ENCODE measurements at places on chromosomes 4 and X.

GRCh38 chr4:104919406-104919805 lies 227.3 kb upstream of the TET2 start:
- no peak for DNase-seq

GRCh38 chrX:16983051-16983450 lies 36.6 kb downstream of the REPS2 start:
- no peak for DNase-seq

- no peak for DNase-seq
These were observed 13.4 kb downstream of the CFAP97 start for GRCh38 chr4:185190306-185190856.

DNA sequence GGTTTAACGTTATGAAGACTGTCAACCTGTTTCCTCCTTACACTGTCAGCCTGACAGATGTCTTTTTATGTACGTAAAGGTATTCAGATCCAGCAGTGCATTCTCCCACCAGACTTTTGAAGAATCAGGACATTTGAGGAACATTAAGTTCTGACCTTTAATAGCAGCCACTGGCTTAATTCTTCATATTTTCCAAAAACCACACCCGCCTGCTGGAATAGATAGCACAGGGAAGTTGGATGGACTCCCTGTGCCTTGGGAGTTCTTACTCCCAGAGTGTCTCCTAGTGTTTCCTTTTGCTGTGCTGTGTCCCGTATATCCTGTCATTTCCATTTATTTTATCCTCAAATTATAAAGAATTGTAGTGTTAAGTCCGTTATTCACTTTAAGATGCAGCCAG lies 94.5 kb downstream of the AFF1 start:
- DNase-seq = no peak

GRCh38 chr4:172674811-172675210 lies 493.8 kb upstream of the GALNT7 start:
- DNase-seq = no peak

GRCh38 chrX:1316527-1316926 lies 20.1 kb upstream of the IL3RA start:
- DNase-seq = peak; percentile 34

GRCh38 chr4:77849278-77849965 lies 13.2 kb upstream of the MRPL1 start:
- DNase-seq = no peak

DNA sequence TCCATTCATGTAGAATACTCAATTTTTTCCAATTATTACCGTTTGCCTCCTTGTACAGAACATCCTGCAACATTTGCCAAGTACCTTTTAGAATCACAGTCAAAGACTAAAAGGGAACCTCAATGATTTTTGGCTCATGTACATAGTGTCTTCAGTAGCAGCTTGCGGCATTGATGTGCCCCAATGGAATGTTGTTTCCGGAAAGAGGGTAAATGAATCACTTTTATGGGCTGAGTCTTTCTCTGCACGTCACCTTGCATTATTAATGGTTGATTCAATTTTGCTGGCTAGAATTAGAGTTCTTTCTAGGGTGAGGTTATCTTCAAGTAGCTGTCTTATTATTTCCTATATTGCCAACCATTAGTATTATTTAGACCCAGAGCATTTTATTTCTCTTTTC lies 116.9 kb upstream of the GABRA2 start:
- no peak for DNase-seq

GRCh38 chr4:80362578-80363181 lies 27.1 kb downstream of the CFAP299 start:
- peak; percentile 52 for DNase-seq

DNA sequence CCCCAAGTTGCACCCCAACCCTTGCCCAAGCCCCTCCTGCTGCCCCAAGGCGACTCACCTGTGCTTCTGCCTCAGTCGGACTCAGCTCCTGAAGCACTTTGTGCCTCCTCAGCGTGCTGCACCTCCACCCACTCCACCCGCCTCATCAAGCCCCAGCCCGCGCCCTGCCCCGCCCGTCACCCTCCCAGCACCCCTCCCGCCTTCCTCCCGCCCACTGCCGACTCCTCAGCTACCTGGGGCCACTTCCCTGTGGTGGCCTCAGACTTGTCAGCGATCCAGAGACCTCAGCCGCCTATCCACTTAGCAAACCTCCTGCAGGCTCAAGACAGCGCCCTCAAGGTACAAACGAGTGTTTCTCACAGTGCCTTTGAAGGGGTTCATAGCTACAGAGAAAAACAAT lies 19.6 kb upstream of the IQCM start:
- DNase-seq = no peak

- DNase-seq = no peak
These were observed 89.2 kb downstream of the PJA1 start for GRCh38 chrX:69076088-69076487.

GRCh38 chrX:78476701-78477100 lies 149.3 kb upstream of the CYSLTR1 start:
- no peak for DNase-seq

GRCh38 chr4:31741326-31741725 lies 1021.2 kb downstream of the PCDH7 start:
- DNase-seq = no peak

GRCh38 chrX:108541286-108541685 lies 101.6 kb downstream of the COL4A5 start:
- DNase-seq = no peak

DNA sequence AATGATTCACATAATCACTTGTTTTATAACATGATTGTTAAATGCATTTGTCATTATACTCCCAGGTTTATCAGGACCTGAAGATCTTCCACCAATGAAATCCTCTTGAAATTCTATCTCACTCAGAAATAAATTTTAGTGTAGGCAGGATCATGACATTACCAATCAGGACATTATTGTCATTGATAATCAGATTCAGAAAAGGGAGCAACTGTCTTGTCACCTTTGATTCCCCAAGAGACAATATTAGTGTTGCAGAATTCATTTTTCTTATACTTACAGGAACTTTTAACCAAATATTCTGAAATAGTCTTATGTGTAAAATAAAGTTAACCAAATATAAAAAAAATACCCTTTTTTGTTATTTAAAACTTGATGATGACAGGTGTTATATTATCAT lies 1892.5 kb upstream of the ADGRL3 start:
- DNase-seq = no peak

- no peak for DNase-seq
These were observed 144.8 kb downstream of the PPA2 start for GRCh38 chr4:105329081-105329480.

- DNase-seq = no peak
These were observed 51.6 kb downstream of the RS1 start for GRCh38 chrX:18620349-18620748.

- DNase-seq = no peak
These were observed 7.1 kb upstream of the ZNF330 start for GRCh38 chr4:141213550-141213991.

DNA sequence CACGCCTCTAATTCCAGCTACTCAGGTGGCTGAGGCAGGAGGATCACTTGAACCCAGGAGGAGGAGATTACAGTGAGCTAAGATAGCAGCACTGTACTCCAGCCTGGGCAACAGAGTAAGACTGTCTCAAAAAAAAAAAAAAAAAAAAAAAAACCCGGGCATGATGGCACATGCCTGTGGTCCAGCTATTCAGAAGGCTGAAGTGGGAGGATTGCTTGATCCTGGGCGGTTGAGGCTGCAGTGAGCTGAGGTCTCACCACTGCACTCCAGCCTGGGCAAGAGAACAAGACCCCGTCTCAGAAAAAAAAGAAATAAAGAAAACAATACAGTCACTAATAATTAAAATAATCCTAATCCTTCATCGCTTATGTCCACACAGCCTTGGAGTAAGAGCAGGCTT lies 68.1 kb downstream of the APBB2 start:
- DNase-seq = no peak

- DNase-seq = no peak
These were observed 42.4 kb downstream of the RHOXF2 start for GRCh38 chrX:120200851-120201250.

GRCh38 chrX:64342811-64343210 lies 52.4 kb downstream of the MTMR8 start:
- no peak for DNase-seq

- DNase-seq = no peak
These were observed 199.0 kb upstream of the DDX53 start for GRCh38 chrX:22800806-22801205.

DNA sequence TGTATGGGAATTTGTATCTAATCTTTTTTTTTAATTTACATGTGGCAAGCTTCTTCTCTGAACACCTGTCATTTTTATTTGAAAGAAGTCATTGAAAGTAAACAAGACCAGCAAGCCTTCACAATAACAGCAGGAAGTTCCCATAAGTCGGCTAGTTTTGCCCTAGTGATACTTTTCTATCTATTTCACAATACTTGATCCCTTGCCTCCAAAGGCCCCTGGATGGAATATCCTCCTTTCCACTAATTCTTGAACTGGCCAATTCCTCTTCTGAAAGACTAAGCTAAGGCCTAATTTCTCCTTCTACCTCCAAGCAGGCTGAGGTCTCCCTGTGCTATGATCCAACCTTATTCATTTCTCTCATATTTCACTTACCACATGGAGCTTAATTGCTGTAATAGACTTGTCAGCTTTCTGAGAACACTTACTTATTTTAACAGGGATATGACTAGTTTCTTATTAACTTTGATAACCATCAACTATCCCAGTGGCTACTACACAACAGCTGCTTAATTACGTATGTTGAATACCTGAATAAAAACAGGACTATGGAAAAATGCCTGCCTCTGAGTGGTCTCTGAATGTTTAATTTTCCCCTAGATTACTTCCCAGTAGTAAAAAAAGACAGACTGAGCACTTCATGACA lies 194.2 kb downstream of the MAD2L1 start:
- no peak for DNase-seq

- no peak for DNase-seq
These were observed 220.1 kb downstream of the IQCM start for GRCh38 chr4:149595500-149595899.

DNA sequence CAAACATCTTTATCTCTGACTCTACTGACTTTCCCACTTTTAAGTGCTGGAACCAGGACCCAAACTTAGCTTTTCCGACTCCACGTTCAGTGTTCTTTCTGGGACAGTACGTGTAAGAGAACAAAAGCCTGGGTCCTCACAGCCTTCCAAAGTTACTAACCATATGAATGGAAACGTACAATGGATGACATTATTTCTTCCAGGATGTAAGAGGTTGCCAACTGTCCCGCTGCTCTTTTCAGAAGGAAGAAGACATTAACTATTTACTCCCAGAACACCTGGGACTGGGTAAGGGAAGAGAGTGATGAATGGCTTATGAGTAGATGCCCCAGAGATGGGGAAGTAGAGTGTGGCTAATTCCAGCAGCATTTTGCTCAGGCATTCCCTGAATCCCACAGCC lies 114.7 kb downstream of the TRAPPC11 start:
- no peak for DNase-seq

Data from CD4-positive, alpha-beta T cell treated with Interleukin-12 subunit alpha and Interleukin-12 subunit beta, for 1 hour (primary cell).